Iris pigment epithelial cell (primary cell): ENCODE measurements at places on chromosomes 4 and X.
A peak's percentile ranks its signal among the peaks of the same experiment; 100 is the strongest.

- no peak for DNase-seq
Measured at GRCh38 chrX:96705905-96706304, 21.3 kb downstream of the DIAPH2 start.

GRCh38 chr4:158496030-158496741, 25.5 kb upstream of the RXFP1 start:
- DNase-seq = peak; percentile 14

DNA sequence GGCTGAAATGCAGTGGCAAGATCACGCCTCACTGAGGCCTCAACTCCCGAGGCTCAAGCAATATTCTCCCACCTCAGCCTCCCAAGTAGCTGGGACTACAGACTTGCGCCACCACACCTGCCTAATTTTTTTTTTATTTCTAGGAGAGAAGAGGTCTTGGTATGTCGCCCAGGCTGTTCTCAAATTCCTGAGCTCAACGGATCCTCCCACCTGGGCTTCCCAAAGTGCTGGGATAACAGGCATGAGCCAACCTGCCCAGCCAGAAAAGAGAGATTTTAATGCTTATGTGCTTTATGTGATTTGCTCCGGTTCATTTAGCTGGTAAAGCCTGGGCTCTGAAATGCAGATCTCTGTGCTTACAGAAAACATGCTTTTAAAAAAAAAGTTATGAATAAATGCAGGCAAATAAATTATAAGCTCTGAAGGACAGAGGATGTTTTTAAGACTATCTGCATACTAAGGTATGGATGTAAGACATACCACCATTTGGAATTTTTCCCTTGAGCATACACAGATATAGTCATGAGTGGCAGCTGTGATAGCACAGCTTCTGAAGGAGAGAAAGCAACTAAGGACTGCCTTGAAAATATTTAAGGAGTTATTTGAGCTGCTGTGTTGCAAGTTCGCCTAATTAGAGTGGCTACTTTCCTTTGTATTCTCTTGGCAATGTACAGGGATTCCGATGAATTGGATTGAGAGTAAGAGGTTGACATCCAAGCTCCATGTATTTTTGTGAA, 13.8 kb downstream of the GUCY1B1 start:
- DNase-seq = no peak

DNA sequence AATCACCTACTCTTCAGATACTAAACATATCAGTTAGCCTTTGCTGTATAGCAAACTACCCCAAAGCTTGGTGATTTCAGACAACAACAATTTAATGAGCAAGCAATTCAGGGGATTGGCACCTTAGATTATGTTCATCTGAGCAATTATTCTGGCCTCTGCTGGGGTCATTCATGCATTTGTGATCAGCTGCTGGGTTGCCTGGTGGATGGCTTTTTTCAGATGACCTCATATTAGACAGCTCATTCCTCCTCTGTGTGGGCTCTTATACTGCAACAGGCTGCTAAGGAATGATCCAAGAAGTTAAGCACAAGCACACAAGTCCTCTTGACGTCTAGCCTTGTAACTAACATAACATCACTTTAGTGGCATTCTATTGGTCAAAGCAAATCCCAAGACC, 153.0 kb upstream of the PPP1R2C start:
- DNase-seq = peak; percentile 28

DNA sequence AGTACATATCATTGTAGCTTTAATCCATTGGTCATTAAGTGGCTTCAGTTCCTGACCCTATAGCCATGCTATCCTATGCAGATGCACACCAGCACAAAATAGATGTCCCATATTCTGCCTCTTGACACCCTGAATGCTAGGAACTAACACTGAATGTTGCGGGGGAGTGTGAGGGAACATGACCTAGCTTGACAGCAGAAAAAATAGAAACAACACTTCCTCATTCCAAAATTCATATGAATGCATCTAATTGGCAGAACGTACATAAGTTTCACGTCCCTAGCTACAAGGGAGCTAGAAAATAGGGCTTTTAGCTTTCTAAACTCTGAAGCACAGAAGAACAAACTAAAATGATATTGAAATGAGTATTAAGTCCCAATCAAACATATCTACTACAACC, 14.4 kb upstream of the DCAF8L1 start:
- DNase-seq = no peak

- DNase-seq = no peak
Measured at GRCh38 chr4:144645102-144645630, 790 bp upstream of the HHIP start.

- peak; percentile 43 for DNase-seq
Measured at GRCh38 chr4:1763550-1764080, 29.5 kb upstream of the FGFR3 start.

GRCh38 chr4:54781756-54782155, 124.0 kb downstream of the KIT start:
- no peak for DNase-seq

- DNase-seq = no peak
Measured at GRCh38 chrX:98501426-98501825, 1617.7 kb downstream of the RPA4 start.

- no peak for DNase-seq
Measured at GRCh38 chr4:35689870-35690269, 554.4 kb downstream of the ARAP2 start.

GRCh38 chrX:142873214-142873613, 152.5 kb upstream of the SPANXN4 start:
- no peak for DNase-seq
